ENCODE measurements at places on chromosomes 7 and 10.

- DNase-seq: peak; percentile 70
Measured at GRCh38 chr10:69222157-69223027, 2.3 kb downstream of the HKDC1 start.

DNA sequence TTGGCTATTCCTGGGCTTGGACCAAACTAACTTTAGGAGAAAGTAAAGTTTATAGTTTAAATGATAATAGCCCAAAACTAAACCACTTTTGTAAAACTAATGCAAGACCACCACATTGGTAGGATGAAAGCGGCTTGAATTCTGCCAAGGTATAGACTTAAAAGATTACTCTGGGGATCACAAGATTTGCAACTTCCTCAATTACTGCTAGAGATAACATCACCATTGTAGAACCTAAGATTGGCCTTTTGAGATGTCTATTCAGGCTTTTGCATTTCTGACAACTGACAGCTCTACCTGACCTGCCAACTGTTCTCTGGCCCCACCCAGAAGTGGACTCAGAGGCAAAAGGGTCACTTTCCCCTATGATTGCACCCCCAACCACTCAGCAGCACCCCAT lies 162.4 kb downstream of the TNS3 start:
- no peak for DNase-seq

- no peak for DNase-seq
Measured at GRCh38 chr7:7183061-7183837, 905 bp downstream of the C1GALT1 start.

DNA sequence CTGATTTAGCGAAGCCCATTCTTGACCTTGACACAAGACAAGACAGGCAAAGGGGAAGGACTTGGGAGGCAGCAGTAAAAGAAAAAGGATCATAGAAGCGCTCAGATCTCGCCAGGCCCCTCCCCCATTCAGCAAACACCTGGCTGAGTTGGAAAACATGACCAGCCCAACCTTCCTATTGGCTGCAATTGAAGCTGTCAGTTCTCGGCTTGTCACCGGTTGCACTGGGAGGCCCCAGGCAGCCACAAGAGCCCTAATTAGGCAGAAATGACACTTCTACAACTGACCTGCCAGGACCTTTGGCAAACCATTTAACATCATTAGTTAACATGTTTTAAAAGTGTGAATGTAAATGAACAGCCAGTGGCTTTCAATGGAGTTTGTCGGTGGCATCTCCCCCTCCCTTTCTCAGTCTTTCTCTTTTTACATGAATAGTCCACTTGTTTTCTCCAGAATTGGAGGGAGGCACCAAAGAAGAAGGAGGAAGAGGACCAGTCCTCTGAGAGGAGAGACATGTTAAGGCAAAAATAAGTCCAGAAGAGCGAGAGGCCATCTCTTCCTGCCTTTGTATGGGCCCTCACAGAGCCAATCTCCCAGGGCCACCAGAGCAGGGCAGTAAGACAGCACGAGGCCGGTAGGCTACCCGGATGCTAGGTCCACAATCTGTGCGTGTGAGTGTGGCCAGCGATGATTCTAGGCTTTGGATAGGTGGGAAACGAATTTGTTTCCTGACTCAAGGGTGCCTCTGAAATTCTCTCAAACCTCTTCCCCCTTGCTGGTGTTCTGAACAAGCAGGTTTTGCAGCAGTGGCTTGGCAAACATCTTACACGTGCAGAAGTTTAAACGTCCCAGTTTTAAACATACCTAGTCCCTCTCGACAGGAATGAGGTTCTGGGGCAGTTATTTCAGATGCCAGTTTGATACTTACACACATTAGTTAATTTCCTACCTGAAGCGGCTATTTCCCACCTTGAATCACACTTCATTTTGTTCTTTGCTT lies 15.0 kb upstream of the ENO4 start:
- DNase-seq: no peak

- DNase-seq: no peak
Measured at GRCh38 chr10:31158011-31158658, 126.5 kb upstream of the ZNF438 start.

- no peak for DNase-seq
Measured at GRCh38 chr7:47653550-47654411, 71.9 kb upstream of the TNS3 start.

GRCh38 chr10:110503528-110504110 lies 5.9 kb downstream of the DUSP5 start:
- DNase-seq: peak; percentile 75

GRCh38 chr7:284762-285722 lies 4.9 kb upstream of the FOXL3 start:
- DNase-seq: no peak

GRCh38 chr7:100483722-100484672 lies at the start of gene NYAP1:
TSS of gene NYAP1 (plus strand) at chr7:100483927. CDS start at chr7:100485312, 1,385 bp downstream.
- DNase-seq: no peak

GRCh38 chr10:96321822-96322221 lies 17.6 kb downstream of the DNTT start:
- no peak for DNase-seq

DNA sequence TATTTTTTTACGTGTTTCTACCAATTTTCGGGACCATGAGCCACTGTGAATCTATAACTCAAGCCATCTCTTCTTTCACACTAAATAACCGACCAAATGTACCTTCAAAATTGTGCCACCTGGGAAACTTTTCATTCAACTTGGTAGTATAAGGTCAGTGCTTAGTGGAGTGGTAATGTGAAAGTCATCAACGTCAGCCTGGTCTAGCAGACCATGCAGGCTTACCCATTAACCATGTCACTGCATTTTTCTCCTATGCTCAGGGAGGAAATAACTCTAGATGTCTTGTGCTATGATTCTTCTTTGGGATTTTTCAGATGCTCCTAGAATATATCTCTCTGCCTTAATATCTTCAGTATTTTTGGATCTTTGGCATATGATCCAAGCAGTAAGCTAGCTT lies 1075.4 kb upstream of the POT1 start:
- DNase-seq: no peak

DNA sequence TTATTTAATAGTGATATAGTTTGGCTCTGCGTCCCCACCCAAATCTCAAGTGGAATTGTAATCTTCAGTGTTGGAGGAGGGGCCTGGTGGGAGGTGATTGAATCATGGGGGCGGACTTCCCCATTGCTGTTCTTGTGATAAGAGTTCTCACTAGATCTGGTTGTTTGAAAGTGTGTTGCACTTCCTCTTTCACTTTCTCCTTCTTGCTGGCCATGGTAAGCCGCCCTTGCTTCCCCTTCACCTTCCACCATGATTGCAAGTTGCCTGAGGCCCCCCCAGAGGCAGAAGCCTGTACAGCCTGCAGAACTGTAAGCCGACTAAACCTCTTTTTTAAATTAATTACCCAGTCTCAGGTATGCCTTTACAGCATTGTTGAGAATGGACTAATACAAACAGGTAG lies 101.4 kb downstream of the MTPAP start:
- DNase-seq: no peak

- no peak for DNase-seq
Measured at GRCh38 chr10:60171436-60172013, 218.2 kb downstream of the ANK3 start.

DNA sequence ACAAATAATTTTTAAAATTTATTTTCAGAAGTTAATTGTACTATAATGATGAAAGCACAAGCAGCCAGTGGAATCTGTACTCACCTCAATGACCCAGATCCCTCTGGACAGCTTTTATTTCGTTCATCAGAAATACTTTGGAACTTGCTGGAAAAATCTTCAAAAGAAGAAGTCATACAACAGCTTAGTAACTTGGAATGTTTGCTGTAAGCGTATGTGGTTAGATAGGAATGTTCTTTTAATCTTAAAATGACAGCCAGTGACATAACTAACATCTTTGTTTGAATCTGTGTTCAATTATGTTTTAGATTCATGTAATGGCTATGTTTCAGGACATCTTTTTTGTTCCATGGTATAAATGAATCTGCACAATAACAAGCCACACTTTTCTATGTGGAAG lies 26.8 kb downstream of the CFAP69 start:
- no peak for DNase-seq

DNA sequence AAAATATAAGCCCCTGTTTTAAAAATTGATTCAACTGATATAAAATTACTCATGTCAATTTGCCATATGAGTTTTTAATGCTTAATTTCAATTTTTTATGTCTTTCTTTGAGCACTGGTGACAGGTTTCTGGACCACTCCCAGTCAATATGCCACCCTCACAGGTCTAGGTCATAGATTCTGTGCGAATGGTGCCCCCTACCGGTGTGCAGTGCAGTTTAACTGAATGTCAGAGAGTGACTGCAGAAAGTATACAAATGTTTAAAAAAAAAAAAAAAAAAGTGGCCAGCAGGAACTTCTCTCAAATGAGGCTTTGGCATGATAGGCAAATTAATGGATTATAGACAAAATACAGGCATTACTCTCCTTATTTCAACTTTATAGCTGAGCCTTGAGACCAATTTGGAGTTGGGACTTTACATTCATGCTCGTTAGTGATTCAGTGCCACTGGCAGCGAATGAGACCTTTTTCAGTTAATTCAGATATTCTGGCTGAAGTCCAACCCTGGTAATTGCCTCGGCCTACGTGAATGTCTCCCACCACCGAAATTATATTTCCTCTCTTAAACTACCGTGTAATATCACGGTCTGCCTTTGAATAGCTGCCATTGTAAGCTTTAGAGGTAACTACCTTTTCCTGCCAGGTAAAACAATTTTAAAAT lies 427.6 kb downstream of the PHTF2 start:
- peak; percentile 47 for DNase-seq

DNA sequence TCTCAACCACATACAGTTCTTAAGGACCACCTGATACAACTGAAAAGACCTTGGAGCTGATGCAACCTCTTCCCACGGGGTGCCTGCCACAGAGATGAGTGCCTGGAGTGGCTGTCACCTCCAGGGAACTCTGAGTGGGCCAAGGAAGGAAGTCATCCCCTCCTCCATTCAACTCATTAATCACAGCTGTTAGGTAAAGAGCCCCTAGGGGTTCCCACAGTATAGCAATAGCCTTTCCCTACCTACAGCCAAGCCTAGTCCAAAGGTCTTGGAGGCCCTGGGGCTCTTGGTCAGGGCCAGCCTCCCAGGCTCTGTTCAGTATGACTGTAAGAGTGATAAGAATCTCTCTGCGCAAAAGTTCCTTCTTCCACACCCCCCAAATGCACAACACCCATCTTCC lies 70.4 kb upstream of the NFE2L3 start:
- no peak for DNase-seq

GRCh38 chr7:83769407-83769806 lies 120.5 kb upstream of the SEMA3E start:
- no peak for DNase-seq

DNA sequence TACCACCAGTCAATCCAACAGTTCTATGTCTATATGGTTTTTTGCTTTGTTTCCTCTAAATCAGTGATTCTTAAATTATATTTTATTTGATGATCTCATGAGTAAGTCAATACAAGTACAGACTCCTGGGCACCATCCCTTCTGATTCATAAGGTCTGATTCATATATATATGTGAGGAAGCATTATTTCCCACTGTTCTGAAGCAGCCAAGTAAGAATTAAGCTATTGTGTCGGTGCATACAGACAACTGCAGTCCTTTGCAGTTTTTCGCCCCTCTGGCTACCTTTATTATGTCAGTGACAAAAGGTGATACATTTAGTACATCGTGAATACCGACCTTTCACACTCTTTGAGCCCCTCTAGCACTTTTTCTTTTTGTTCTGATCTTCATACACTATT lies 1079.6 kb upstream of the C7orf33 start:
- DNase-seq: no peak

- DNase-seq: no peak
Measured at GRCh38 chr7:28446131-28446530, 33.8 kb downstream of the CREB5 start.

GRCh38 chr10:45425621-45426563 lies 51.9 kb downstream of the ALOX5 start:
- no peak for DNase-seq

- no peak for DNase-seq
Measured at GRCh38 chr10:33093362-33093761, 135.3 kb upstream of the ITGB1 start.

DNA sequence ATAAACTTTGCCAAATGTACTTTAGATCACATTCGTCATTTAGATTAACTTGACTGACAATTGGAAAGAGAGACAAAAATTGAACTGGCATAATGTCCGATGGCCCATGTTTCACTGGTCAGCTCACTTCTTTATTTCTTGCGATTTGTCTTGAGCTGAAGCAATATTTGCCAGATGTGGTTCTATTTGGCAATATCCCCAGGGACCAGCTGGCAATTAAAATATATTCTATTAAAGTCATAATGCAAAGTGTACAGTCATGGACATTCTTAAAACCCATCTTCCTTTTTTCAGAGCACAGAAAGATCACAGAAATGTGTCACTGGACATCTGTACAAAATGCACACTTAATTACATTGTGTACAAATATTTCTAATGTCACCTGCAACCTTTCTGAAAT lies 26.3 kb downstream of the NEBL start:
- DNase-seq: no peak

GRCh38 chr10:78604286-78604685 lies 464.5 kb upstream of the ZMIZ1 start:
- DNase-seq: no peak

- no peak for DNase-seq
Measured at GRCh38 chr10:480498-480927, 209.0 kb downstream of the DIP2C start.

DNA sequence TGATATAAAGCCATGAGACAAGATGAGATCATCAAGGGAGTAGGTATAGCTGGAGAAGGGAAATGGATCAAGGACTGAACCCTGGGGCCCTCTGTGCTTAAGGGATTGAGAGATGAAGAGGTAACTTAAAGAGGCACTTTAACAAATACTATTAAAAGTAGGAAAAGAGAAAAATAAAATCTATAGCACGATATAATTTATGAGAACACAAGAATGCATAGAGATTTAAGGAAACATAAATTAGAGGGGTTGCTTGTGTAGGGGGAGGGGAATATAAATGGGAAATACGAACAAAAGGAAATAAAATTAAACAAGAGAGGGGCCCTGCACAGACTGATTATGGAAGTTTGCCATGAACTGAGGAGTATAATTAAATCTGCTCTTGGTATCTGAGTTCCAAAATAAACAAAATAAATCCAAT lies 15.6 kb upstream of the LRRC17 start:
- no peak for DNase-seq

DNA sequence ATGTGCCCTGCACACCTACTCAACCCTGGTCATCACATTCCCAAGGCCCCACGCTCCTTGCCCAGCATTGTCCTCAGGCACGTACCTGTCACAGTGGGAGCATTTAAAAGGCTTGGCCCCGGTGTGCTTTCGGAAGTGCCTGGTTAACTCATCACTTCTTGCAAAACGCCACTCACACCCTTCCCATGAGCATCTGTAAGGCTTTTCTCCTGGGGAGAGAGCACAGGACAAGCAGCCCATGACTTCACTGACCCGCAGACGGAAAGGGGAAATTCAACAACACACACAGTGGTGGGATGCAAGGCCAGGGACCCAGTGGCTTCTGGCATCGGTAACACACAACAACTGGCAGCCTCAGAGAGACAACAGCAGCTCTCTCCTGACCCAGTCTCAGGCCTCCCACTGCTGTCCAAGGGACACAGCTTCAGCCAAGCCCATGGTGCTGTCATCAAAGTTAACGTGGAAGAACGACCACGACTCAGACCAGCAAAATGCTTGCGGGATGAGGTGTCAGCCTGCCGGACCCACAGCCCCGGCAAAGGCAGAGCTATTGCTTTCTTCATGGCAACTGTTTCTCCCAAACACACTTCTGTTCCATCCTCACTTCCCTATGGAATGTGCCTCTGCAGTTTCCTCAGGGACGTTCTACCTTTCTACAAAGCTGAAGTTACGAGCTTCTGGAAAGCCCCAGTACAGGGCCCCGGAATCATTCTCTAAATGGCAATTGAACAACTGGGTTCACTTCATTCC lies 4.8 kb downstream of the KLF6 start:
- no peak for DNase-seq
